ENCODE measurements at places on chromosomes 3 and 15.

GRCh38 chr3:51986010-51986947 is 2.9 kb downstream of the ACY1 start:
- no peak for DNase-seq

GRCh38 chr3:15649858-15650257 is 48.3 kb downstream of the BTD start:
- no peak for DNase-seq

DNA sequence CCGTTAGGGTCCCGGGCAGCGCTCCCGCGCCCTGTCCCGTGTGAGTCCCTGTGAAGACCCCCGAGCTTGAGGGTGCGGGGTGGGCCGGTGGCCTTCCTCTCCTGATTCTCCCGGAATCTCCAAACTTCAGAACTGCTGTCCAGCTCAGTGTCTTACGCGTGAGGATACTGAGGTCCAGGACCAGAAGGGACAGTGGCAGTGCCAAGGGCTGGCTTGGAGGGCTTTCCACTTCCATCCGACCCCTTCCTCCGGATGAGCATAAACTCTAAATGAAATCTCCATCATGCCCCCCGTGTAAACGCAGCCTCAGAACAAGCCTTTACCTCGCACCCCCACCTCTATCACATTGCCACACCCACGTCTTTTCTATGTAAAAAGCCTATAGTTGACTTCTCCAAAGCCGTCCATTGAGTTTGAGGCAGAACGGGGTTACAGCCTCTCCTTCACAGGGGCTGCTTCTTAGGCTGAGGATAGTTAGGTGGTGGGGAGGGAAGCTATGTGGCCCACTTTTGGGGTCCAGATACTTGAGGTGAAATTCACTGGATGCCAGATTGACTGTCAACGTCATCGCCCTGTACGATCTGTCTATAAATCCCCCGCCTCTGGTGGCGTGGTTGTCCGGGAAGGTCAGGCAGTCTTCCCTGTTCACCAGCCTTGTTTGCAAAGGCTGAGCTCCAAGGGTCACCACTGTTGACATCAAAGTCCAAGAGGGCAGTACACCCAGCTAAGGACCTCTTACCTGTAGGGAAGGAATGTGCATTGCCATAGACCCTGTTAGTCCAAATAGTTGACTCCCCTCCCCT is 1.1 kb downstream of the EDEM1 start:
- peak; percentile 27 for DNase-seq

DNA sequence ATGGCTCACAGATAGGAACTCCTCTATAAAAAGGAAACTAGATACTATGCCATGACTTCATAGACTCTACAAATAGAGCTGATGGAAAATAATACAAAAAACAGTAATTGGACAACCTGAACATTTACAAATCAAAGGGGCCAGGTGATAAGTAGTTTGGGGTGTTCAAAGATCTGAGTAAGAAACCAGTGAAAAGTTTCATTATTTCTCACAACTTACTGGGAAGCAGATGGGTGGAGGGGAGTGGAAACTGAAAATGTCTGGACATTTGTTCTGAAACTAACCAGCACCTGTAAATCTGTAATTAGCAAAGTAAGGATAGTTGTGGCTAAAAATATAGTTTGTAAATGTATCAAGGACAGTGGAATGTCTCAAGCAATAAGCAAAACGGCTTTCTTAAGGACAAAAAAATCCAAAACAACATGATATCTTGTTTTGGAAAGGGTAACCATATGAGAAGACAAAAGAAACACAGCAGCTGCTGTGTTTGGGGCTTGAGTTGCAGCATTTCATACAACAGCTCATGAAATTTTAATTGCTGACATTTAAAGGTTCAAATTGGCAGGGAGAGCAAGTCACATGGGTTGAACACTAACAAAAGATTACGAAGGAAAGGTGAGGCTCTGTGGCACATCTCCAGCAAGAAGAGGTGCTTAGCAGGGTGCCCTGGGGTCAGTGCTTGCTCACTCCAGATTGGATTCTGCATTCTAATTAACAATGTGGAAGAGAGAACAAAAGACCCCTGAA is 26.8 kb upstream of the THBS1 start:
- no peak for DNase-seq

- DNase-seq = peak; percentile 28
Measured at GRCh38 chr3:51968170-51968775, 1.0 kb upstream of the PCBP4 start.

DNA sequence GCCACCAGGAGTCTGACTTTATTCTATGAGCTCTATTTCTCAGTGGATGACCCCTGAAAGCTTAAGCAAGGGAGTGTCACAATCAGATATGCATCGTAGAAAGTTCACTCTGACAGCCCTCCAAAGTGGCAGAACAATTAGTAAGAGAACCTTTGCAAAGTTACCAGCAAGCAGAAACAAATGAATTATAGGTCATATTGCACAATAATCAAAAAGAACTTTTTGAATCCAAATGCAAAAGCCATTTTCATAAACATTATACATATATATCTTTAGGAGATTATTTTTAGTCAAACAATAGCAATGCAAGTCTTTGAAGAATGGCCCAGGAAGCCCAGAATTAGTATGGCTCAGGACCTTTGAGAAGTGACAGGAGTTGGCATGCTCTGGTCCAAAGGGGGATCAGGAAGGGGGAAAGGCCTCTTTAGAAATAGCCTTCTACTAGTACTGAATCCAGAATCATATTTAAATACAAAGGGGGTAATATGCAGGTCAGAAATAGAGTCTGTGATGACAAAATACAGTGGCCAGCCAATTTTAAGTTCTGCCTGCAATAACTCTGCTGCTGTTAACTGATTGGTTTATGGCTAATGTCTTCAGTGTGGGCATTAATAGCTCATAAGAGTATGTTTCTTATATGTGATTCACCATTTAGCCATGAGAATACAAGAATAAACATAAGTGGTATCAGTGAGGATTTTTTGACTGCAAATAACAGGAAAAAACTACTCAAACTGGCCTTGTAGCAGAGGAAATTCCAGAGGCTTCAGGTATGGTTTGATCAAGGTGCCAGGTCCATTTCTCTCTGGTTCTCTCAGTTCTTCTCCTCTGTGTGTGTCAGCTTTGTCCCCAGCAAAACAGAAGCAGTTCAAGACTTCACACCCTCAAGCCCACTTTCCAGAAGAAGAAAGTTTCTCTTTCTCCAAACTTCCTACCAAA is 17.0 kb upstream of the ITGB5 start:
- peak; percentile 42 for DNase-seq

GRCh38 chr3:160136421-160136820 is 88.8 kb upstream of the C3orf80 start:
- peak; percentile 40 for DNase-seq

DNA sequence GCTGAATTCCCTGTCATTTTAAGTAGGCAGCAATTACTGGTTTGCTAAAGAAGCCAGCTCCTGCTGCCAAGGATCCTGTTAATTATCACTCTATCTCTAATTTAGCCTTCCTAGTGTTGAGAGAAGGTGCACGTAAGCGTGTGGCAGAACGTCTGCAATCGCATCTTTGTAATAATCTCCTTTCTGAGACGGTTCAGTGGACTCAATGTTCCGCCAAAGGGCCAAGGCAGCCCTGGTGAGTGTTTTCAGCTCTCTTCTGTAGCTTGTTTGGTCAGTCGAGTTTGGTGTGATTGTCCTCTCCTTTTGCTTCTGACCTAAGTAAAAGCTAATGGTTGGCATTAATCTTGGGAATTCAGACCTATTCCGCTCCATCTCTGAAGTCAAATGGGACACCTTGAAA is 24.2 kb downstream of the MITF start:
- DNase-seq = no peak

DNA sequence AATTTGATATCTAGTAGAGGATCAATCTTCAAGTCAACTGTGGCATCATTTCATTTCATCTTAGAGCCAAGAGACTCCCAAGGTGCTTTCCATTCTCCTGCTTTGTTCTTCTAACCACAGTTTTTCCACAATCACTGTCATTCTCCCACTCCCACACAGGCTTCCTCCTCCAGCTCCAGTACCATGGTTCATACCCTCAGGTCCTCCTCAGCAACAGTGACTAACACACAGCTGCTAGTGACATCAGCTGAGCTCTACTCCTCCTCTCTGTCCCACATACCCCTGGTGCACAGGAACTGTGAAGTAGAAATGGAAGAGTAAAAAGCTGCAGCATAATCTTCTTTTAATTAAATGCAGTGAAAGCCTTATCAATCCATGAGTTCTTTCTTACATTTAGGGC is 200.2 kb upstream of the DPH6 start:
- peak; percentile 22 for DNase-seq

DNA sequence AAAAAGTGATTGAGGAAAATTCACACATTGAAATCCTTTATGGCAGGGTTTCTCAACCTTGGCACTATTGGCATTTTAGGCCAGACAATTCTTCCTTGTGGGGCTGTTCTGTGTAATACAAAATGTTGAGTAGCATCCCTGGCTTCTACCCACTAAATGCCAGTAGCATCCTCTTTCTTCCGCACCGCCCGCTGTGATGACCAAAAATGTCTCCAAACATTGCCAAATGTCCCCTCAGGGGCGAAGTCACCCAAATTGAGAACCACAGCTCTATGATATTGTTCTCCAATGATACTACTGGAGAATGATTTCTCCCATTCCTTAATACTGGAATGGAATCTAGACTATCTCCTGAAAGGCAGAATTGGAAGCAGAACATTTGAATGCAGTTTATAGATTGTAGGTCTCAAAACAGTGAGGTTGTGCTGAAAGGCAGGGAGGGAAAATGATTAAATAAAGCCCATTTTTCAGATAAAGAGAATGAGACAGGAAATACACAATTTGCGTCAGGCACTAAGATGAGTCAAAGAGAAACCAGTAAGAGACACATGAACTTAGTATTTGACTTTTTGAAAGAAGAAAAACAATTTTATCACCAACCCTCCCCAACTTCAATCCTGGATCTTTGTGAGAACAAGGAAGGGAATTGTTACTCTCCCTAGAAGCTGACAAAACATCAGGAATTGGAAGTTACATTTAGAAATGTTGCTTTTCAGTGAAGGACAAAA is 101.6 kb upstream of the TNIK start:
- DNase-seq = no peak

- no peak for DNase-seq
Measured at GRCh38 chr3:146249921-146250320, 984 bp downstream of the PLSCR4 start.

DNA sequence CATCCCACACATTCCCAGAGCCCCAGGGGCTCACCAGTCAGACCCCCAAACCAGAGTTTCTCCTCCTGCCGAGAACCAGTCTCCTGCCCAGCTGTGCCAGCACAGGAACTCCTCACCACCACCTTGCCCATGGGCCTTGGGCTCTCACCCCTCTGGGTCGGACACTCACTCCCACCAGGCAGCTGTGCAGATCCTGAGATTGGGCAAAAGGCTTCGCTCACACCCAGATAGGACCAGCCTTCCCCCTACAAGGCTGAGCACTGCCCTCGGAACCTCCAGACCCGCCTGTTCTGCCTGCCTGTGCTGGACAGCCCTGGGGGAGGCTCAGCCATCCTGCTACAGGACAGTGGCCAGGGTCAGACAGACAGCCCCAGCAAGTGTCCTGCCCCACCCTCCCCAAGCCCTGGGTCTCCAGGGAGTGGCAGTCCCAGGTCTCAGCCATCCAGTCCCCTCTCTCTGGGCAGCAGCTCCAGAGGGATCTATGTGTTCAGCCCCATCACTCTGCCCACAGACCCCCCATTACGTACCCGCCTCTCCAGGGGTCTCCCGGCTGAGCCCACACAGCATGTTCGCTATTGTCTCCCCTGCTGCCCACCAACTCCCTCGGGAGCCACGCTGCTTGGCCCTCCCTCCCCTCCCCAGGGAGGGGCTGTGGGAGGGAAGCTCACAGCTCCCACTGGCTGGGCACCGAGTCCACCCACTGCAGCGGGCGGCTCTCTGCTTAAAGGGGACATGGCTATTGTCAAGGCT is at the start of gene GRIP2:
Gene GRIP2 (minus strand): TSS at position 601 of the 750 bp plus-strand sequence. CDS start 34 bp downstream, at position 567.
- no peak for DNase-seq

- no peak for DNase-seq
Measured at GRCh38 chr3:141228395-141228794, 3.2 kb upstream of the PXYLP1 start.

- no peak for DNase-seq
Measured at GRCh38 chr3:101970905-101971304, 121.6 kb downstream of the NFKBIZ start.

GRCh38 chr15:89226359-89227221 is 5.2 kb upstream of the RLBP1 start:
- DNase-seq = no peak

DNA sequence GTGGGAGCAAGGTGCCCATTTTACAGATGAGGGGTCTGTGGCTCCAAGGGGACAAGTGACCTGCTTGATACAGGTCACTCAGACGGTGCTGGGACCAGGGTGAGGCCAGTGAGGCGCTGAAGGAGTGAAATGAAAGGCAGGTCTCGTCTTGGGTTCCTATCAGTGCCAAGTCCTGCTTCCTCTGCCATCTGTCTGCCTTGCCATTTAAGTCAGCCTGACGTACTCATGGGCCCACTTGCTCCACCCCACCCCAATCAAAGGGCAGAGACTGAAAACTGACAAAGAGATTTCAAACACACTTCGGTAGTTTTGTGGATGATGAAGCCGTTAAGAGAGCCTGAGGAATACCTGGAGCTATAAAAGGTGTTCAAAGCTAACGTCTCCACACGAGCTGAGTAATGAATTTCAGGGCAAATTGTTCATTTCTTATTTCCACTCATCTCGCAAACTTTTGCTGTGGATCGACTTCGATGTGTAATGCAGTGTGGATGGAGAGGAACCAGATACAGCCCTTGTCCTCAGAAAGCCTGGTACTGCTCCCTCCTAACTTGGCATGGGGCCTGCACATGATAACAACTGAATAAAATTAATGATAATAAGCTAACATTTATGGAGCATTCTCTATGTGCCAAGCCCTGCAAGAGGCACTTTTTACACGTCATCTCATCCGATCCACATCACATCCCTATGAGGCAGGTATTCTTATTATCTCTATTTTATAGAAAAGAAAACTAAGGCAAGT is 36.6 kb downstream of the ATP2B2 start:
- DNase-seq = no peak

GRCh38 chr3:25007974-25008658 is 419.9 kb upstream of the RARB start:
- DNase-seq = peak; percentile 55
